ENCODE measurements at places on chromosomes 6 and 20.

- peak; percentile 68 for DNase-seq
Measured at GRCh38 chr20:25750765-25751696, 54.4 kb upstream of the ZNF337 start.

DNA sequence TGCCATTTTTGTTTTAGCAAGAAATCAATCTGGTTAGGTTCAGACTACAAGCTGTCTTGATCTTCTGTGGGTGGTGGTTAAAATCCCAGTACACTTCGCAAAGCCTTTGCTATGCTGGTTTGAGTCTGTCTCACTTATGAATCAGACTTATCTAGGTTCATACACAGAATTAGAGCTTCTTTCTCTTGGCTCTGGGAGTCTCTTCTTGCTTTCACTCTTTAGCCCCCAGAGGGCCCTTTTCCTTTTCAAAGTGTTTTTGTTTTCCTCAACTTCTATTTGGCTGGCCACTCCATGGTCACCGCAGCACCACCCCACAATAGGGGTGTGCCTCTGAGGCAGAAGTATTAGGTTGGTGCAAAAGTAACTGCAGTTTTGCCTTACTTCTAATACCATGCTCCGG lies 21.3 kb downstream of the ECI2 start:
- no peak for DNase-seq

- DNase-seq: no peak
Measured at GRCh38 chr6:41370488-41371111, 35.2 kb downstream of the NCR2 start.

DNA sequence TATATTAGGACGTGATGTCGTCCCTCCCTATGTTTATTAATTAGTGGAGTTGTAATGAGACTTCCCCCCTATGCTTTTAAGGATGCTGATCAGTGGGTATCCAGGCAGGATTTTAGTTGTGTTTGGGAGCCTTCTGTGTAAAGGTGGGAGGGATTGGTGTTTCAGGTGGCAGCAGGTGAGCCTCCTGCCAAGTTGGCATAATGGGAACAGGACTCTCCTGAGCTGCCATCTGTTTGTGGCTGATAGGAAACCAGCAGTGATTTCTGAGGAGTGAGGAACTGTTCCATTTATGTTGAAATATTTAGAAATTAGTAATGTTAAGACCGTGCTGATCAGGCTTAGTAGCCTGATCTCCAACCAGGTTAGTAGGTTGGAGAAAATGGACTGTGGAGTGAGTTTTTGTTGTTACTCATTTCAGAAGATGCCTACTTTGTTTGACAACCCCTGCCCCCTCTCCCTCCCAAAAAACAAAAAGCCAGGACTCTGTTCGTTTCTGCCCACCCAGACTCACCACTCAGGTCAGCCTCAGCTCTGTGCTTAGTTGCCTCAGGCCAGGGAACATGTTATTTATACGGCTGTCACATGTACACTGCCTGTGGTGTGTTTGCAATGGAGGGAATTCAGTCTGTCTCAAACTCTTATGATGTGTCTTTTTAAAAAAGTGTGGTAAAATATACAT lies 55.4 kb upstream of the TULP4 start:
- DNase-seq: no peak

DNA sequence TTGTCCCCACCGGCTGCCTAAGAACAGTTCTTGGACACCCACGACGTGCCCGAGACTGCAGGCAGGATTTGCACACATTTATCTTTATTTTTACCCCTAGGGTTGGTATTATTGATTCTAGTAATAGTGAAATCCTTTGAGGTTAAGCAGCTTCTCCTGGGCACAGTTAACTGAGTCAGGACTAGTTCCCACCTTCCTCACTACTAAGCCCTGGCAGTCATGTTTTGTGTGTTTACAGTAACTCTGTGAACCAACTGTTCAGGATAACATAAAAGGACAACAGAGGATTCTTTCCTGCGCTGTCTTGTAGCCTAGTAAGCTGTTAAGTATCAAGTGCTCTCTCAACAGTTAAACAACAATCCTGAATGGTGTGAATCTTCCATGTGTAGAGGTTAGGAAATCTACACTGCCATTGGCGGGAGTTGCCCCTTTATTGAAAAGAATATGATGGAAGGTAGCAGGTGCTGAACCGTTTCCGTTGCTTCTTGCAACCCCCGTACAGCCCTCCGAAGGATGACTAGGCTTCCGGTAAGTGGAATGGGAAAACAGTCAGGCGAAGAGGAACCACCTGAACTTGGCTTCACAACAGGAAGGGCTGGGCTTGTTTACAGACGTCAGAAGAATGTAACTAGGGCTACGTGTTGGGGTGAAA lies 979 bp upstream of the SOD2 start:
- peak; percentile 4 for DNase-seq

DNA sequence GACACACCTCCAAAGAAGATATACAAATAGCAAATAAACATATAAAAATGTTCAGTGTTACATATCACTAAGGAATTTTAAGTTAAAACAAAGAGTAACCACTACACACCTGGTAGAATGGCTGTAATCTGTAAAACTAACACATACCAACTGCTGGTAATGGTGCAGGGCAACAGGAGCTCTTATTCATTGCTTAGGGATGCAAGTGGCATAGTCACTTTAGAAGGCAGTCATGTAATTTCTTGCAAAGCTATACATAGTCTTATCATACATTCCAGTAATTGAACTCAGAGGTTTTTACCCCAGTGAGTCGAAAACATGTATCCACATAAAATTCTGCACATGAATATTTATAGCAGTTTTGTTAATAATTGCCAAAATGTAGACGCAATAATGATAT lies 906.8 kb upstream of the CITED2 start:
- no peak for DNase-seq

DNA sequence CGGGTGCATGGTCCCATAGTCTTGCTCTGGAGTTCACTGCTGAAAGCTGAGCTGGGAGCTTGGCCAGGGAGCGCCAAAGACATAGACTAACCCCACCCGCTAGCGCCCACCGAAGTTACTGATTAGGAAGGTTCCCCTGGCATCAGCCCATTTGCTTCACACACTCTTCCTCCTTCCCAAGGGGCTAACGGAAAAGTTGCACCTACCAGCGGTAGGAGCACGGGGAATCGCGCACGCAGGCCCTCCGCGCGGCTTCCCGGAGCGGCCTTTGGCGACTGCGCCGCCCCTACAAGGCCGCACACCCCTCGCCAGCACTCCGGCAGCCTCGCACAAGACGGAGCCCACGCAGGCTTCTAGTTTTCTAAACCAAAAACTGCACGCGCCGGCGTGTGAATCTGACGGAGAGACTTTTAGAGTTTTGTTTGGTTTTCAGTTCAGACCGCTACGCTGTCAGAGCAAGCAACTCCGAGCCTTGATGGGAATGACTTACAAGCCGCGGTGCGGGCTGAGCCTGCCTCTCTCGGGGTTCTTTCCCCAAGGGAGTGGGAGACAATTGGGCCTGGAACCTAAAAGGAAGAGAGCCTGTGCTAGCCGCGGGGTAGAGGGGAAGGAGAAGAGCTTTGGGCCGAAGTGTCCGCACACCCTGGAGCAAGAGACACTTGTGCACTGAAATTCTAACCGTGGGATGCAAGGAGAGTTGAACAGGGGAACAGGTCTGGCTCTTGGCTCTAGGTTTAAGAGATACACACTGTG lies 891 bp upstream of the POU3F2 start:
- no peak for DNase-seq

GRCh38 chr6:108744244-108744972 lies 103.8 kb upstream of the ARMC2 start:
- no peak for DNase-seq

- no peak for DNase-seq
Measured at GRCh38 chr20:61559706-61560315, 307.8 kb downstream of the CDH4 start.

GRCh38 chr20:4052554-4052953 lies 37.2 kb upstream of the RNF24 start:
- DNase-seq: no peak

- DNase-seq: no peak
Measured at GRCh38 chr20:10433014-10433622, 904 bp downstream of the MKKS start.
